ENCODE measurements at places on chromosomes 4 and X.

DNA sequence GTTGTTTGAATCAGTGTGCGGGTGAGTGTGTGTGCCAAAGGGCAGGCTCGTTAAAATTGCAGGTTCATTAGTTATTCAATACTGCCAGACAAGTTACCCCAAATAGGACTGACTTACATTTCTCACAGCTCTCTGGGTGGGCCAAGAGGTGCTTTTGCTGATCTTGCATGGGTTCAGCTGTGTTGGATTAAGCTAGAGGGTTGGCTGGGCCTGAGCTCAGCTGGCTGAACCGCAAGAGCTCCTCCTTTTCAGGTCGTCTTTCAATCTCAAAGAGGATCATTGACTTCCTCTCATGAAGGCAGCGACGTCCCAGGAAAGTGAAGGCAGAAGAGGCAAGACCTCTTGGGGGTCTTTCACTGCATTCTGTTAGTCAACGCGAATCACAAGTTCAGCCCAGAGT lies 343.3 kb upstream of the FRG1 start:
- DNase-seq, result no peak

- DNase-seq, result no peak
These were observed 15.5 kb downstream of the AFAP1 start for GRCh38 chr4:7924163-7924562.

- DNase-seq, result peak; percentile 76
These were observed 35.3 kb upstream of the WAS start for GRCh38 chrX:48648336-48648751.

DNA sequence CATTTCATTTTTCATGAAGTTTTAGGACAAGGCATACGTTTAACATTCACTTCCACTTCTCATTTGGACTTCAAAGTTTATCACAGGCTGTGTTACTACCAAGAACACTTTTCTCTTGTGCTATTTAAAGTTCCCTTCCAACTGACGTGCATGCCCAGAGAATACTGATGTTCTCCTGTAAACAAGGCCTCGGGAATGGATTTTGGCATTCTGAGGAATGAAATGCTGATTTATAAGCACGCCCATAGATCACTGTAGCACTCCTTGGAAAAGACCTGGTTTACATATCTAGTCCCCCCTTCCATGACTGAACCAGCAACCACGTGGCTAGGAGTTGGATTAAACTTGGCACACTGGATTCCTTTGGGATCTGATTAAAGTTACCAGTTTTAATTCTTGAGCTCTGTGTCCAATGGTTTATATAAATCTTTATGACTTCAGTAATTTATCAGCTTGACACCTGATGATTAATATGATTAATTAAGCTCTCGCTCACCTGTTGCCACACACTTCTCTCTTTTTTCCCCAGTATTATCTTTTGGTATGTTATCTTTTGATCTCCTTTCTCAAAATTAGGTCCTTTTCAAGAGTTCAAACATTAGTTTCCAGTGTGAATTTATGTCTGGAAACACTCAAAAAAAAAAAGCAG lies 122.4 kb upstream of the HAND2 start:
- peak; percentile 13 for DNase-seq

- DNase-seq, result no peak
These were observed 823.2 kb upstream of the FRG1 start for GRCh38 chr4:189117426-189117825.

GRCh38 chr4:81166458-81167160 lies 48.4 kb downstream of the PRKG2 start:
- DNase-seq, result no peak
